Large intestine (tissue), 12 donors: ENCODE measurements at places on chromosomes 6 and 20.

- H3K27ac ChIP-seq = no peak overlapping the region
- H3K4me3 ChIP-seq = peak overlapping the region; percentile 22
- no peaks in the 10 kb centered on the region for H3K36me3 ChIP-seq
- H3K4me1 ChIP-seq = peaks cover 13% of the 10 kb centered on the region
- DNase-seq = no peak
- peaks cover 92% of the 10 kb centered on the region for H3K27me3 ChIP-seq
These were observed 7.2 kb downstream of the PRDM13 start for GRCh38 chr6:99613705-99614429.

DNA sequence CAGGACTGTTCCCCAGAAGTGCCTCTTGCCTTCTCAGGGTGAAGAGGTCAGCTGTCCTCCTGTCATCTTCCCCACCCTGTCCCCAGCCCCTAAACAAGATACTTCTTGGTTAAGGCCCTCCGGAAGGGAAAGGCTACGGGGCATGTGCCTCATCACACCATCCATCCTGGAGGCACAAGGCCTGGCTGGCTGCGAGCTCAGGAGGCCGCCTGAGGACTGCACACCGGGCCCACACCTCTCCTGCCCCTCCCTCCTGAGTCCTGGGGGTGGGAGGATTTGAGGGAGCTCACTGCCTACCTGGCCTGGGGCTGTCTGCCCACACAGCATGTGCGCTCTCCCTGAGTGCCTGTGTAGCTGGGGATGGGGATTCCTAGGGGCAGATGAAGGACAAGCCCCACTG lies 9.8 kb downstream of the PI16 start:
- DNase-seq = no peak
- peaks cover 11% of the 10 kb centered on the region for H3K4me1 ChIP-seq
- no peak overlapping the region for H3K27ac ChIP-seq
- peaks cover 23% of the 10 kb centered on the region for H3K36me3 ChIP-seq
- H3K4me3 ChIP-seq = no peak overlapping the region

DNA sequence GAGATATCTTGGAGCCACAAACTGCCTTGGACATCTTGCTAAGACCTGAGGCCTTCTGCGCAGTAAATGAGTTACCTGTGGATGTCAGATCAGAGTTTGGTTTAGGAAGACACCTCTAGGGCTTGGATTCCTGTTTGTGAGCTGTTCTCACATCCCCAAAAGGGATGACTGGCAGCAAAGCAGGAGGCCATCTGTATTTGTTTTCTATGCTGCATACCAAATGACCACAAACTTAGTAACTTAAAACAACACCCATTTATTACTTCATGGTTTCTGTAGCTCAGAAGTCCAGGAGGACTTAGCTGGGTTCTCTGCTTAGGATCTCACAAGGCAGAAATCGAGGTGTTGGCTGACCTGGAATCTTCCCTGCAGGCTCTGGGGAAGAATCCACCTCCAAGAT lies 116.7 kb downstream of the UNC5CL start:
- no peak overlapping the region for H3K27ac ChIP-seq
- no peaks in the 10 kb centered on the region for H3K27me3 ChIP-seq
- no peak for DNase-seq
- H3K36me3 ChIP-seq = no peaks in the 10 kb centered on the region
- H3K4me1 ChIP-seq = no peaks in the 10 kb centered on the region

- no peaks in the 10 kb centered on the region for H3K36me3 ChIP-seq
- H3K4me1 ChIP-seq = no peaks in the 10 kb centered on the region
- no peak overlapping the region for H3K4me3 ChIP-seq
- no peak overlapping the region for H3K27ac ChIP-seq
These were observed 379.4 kb downstream of the TAF4 start for GRCh38 chr20:61686051-61686936.

GRCh38 chr6:20058912-20059311 lies 153.4 kb downstream of the MBOAT1 start:
- no peaks in the 10 kb centered on the region for H3K36me3 ChIP-seq
- H3K27me3 ChIP-seq = no peaks in the 10 kb centered on the region
- H3K4me1 ChIP-seq = no peaks in the 10 kb centered on the region
- no peak overlapping the region for H3K4me3 ChIP-seq

- peaks cover 22% of the 10 kb centered on the region for H3K36me3 ChIP-seq
- H3K4me3 ChIP-seq = peak within 1 kb of the TSS; percentile 88
These were observed at the start of gene C6orf62 for GRCh38 chr6:24719125-24719971. Gene C6orf62 (minus strand): TSS chr6:24719154. CDS start chr6:24718668, 486 bp downstream.

GRCh38 chr20:54774426-54774825 lies 299.0 kb downstream of the DOK5 start:
- no peaks in the 10 kb centered on the region for H3K27me3 ChIP-seq
- H3K27ac ChIP-seq = no peak overlapping the region
- H3K4me3 ChIP-seq = no peak overlapping the region
- no peaks in the 10 kb centered on the region for H3K4me1 ChIP-seq
- H3K36me3 ChIP-seq = no peaks in the 10 kb centered on the region

- H3K36me3 ChIP-seq = no peaks in the 10 kb centered on the region
- H3K27me3 ChIP-seq = no peaks in the 10 kb centered on the region
These were observed 39.4 kb downstream of the TOX2 start for GRCh38 chr20:43953919-43954592.

- no peak overlapping the region for H3K27ac ChIP-seq
- no peaks in the 10 kb centered on the region for H3K4me1 ChIP-seq
- H3K36me3 ChIP-seq = no peaks in the 10 kb centered on the region
These were observed 200.5 kb upstream of the KCNQ5 start for GRCh38 chr6:72421387-72421786.

DNA sequence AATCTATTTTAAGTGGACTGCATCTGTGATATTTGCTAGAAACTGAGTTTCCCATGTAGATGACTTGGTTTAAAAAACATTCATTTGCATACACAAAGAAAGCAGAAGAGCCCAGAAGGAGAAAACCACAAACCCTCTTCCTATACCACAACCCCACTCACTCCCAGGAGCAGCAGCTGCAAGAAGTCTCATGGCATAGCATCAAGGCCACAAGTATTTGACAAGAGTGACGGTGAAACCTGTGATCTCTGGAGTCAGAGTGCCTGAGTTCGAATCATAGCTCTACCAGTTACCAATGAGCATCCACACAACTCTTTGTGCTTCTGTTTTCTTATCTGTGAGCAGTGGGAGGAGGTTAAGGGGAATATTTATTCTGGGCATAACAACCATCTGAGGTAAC lies 44.7 kb upstream of the SIRPG start:
- no peaks in the 10 kb centered on the region for H3K36me3 ChIP-seq
- peaks cover 3% of the 10 kb centered on the region for H3K27me3 ChIP-seq
- H3K4me1 ChIP-seq = no peaks in the 10 kb centered on the region
- no peak for DNase-seq
- no peak overlapping the region for H3K4me3 ChIP-seq

DNA sequence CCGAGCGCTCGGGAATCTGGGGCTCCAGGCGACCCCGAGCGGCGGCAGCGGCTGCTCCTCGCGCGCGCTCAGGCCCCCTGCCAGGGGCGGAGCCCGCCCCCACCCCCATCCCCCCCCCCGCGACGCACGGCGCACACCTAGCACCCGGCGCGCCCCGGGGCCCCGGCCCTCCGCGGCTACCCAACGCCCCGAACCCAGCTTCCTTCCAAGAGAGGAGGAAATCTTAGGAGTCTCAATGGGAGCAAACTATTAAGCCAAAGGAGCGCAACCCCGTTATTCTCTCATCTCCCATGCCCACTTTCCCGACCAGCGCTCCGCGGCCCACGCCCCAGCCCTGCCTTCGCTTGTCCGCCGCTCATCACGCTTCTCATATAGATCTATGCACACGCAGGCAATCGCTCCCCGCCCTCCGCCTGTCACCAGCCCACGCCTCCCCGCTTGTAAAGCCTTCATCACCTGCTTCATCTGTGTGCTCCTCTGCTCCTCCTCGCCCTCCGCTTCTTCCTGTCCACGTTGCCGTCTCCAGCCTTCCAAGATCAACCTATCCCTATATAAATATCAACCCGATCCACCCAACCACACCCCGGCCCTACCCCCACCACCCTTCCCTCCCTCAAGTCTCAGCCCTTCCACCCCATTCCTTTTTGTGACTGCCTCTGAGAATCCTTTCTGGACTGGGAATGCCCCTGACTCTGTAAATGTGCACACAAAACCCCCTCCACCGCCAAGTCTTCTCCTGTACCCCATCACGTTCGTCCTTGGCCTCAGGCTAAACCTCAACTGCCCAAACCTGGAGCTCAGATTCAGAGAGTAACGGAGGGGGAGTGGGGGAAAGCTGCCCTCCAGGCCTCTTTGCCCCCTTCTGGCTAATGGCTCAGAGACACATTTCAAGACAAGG lies at the start of gene DLK2:
DLK2 (minus strand) TSS at position 18 of the 898 bp plus-strand sequence. CDS start 723 bp downstream, outside the sequence.
- peaks cover 5% of the 10 kb centered on the region for H3K4me1 ChIP-seq
- no peak within 1 kb of the TSS for H3K27ac ChIP-seq
- DNase-seq = peak; percentile 58
- peaks cover 17% of the 10 kb centered on the region for H3K27me3 ChIP-seq

DNA sequence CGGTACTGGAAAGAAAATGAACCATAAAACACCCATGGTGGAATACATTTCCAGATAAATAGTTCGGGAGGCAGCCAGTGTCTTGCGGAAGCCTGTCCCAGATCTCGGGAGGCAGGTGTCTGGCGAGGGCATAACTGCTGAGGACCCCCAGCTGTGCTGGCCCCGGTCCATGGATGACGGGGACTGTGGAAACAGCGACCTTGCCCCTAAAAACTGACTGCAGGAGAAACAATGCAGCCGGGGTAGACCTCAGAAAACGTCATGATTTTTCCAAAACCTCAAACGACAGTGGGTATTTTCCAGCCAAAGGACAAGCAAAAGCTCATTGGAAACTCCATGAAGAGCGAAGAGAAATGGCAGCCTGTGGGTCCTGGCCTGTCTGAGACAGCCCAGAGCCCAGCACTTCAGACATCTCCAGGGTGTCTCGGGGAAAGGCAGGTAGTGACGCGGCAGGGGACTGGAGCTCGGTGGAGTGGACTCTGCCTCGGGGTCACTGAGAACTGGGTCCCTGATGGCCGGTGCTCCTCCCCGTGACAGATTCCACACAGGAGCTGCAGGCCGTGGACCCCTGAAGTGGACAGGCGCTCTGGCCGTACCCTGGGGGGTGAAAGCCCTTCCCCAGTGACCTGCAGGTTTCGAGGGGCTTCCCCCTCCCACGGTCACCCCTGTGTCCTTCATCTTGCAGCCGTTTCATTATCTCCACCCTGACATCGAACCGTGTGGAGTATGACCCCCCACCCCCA lies 188.6 kb downstream of the SYNDIG1 start:
- H3K27me3 ChIP-seq = no peaks in the 10 kb centered on the region
- no peaks in the 10 kb centered on the region for H3K36me3 ChIP-seq
- no peak overlapping the region for H3K27ac ChIP-seq
- no peaks in the 10 kb centered on the region for H3K4me1 ChIP-seq

GRCh38 chr6:24906314-24906713 lies 29.4 kb downstream of the RIPOR2 start:
- peaks cover 4% of the 10 kb centered on the region for H3K4me1 ChIP-seq
- no peak overlapping the region for H3K27ac ChIP-seq
- DNase-seq = peak; percentile 33

DNA sequence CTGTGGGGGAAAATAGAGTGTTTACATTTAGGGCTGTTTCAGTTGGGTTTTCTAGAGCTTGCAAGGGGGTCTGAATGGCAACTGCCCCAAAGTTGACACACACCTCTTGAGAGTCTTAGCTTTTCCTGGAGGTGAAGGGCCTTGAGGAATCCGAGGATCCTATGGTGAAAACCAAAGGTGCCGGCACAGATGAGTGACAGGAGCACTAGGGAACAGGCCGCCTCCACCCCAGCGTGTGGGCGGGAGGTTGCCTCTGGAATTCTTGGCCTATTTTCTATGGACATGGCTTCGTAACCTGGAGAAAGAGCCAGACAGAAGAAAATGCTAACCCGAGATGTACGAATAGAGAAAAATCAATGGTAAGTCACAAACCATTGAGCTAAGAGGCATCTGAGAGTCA lies 283.2 kb upstream of the FOXQ1 start:
- H3K27me3 ChIP-seq = no peaks in the 10 kb centered on the region
- DNase-seq = no peak
- H3K36me3 ChIP-seq = no peaks in the 10 kb centered on the region
- no peaks in the 10 kb centered on the region for H3K4me1 ChIP-seq

DNA sequence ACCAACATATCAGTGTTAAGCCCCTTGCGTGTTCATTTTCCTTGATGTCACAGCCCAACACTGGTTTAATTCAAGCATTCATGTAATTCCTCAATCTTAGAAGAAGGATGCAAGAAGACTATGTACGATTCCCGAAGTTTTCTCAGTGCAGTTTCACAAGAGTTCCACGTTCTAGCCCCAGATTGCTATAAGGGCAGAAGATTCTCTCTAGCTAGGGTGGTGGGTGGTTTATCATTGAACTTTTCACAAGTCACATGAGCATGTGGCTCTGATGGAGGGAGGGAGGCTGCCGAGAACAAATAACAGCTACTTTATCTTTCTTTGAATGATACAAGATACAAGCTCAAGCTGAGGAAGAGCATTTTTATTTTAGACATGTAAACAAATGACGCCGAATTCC lies 71.9 kb upstream of the NHSL1 start:
- H3K27me3 ChIP-seq = no peaks in the 10 kb centered on the region
- no peak for DNase-seq
- peaks cover 6% of the 10 kb centered on the region for H3K4me1 ChIP-seq
- peak overlapping the region; percentile 47 for H3K4me3 ChIP-seq
